Stimulated activated memory B cell treated with anti-CD40 and anti-IgM and Interleukin-4, amounts not matched to agents 10 μg/mL and 1 μg/mL and 100 μg/mL, for 72 hours (primary cell): ENCODE measurements at places on chromosomes 1 and 21.

DNA sequence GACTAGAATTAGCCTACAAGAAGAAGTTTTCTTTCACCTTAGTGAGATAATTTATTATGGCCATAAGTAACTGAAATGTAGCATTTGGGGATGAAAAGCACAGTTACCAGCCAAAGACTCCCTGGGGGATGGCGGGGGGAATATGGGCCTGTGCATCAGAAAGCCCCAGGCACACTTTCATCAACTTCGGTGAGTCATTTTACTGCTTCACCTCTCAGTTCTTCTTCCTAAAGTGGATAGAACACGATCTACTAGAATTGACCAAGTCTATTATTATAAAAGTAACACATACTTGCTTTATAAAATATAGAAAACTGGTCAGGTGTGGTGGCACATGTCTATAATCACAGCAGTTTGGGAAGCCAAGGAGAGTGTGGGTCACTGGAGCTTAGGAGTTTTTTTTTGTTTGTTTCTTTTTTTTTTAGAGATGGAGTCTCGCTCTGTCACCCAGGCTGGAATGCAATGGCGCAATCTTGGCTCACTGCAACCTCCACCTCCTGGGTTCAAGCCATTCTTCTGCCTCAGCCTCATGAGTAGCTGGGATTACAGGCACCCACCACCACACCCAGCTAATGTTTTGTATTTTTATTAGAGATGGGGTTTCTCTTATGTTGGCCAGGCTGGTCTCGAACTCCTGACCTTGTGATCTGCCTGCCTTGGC, 141.8 kb downstream of the ZZZ3 start:
- peak; percentile 82 for ATAC-seq

DNA sequence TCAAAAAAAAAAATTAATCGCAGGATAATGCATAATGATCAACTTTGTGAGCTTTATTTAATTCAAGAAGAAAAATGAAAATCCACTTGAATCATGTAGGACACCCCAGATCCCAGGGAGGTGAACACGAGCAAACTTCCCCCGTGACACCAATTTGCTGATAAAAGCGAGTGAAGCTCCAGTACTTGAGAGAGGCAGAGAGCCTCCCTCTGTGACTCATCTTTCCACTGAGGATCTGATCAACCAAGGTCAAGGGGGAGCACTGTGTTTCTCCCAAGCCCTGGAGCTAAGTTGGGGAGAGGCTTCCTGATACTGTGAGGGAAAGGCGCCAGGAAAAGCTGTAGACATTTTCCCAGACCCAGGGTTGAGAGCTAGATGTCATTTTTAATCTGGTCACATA, 160.9 kb downstream of the SLC44A5 start:
- ATAC-seq = no peak

DNA sequence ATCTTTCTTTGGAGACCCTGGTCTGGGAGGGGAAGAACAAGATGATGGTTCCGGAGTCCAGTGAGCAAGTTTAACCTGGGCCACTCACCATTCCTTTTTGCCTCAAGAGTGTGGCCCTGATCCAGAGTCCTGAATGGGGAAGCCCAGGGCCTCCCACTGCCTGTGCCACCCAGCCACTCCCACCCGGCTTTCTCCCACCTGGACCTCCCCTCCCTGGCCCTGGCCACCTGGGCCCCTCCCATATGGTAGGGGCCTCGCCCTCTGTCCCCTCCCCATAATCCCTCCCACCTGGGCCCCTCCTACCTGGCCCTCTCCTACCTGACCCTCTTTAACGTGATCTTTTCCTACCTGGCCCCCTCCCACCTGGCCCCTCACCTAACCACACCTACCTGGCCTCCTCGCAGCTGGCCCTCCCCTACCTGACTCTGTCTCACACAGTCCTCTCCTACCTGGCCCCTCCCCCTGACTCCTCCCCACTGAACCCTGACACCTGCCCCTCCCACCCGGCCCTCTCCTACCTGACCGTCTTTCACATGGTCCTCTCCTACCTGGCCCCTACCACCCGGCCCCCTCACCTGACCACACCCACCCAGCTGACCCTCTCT, 220.7 kb upstream of the VAMP3 start:
- ATAC-seq = peak; percentile 14

DNA sequence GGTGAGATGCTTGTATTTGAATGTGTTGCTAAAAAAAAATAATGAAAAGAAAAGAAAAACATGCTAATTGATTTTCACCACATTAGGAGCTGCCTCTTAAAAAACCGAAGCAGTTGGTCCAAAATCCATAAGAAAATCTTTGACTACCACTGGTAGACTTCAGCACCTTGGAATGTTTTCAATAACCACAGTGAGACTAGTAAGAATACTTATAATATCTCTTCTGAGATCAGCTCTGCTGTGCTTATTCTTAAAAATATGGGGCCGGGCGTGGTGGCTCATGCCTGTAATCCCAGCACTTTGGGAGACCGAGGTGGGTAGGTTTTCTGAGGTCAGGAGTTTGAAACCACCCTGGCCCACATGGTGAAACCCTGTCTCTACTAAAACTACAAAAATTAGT, 15.1 kb downstream of the NFYC start:
- no peak for ATAC-seq

- ATAC-seq = no peak
These were observed 79.7 kb upstream of the EFHD2 start for GRCh38 chr1:15330028-15330427.

- ATAC-seq = no peak
These were observed 127.8 kb upstream of the FMN2 start for GRCh38 chr1:239963856-239964255.

- ATAC-seq = no peak
These were observed 19.5 kb downstream of the ZMYM4 start for GRCh38 chr1:35287807-35288640.

DNA sequence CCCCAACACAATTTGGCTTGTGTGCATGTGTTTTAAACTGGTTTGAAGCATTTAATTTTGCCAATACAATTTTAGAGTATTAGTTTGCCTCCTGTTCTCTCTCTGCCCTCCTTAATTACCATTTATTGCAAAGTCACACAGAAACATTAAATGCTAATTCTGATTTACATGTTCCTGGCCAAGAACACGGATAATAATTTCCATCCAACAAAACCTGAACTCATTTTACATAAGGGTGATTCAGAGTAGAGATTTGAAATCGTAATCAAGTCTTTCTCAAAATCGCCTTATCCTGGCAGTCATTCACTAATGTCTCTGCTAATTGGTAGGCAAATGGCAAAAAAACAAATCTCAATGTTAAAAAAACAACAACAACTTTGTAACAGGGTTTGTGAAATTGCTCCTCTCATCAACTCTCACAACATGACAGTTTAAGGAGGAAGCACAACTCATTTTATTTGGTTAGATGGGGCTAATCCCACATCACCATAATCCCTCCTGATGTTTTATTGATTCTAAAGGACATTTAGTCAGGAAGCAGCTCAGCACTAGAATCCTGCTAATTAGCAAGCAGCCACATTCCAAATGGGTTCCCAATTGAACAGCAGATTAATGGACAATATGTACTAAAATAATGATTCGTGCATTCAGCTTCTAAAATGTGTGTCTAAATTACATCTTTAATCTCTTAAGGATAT, 55.9 kb downstream of the C1orf87 start:
- no peak for ATAC-seq

- ATAC-seq = no peak
These were observed 81.7 kb upstream of the IPO9 start for GRCh38 chr1:201747261-201747660.

DNA sequence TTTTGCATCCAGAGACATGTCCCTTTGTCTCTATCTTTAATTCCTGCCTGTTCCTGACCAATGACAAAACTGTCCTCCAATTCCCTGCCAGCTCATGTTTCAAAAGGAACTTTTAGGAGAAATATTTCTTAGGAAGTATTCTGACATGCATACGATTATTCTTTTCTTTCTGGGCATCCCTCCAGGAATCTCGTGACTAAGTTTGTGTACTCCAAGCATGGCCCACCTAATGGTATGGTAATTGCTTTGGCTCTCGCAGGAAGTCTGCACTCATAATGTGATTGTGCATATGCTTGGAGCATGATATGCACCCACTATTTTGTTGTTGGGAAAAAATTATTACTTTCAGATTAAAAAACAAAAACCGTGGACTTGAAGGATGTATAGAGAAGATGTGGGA, 256.4 kb downstream of the PRDM2 start:
- no peak for ATAC-seq

DNA sequence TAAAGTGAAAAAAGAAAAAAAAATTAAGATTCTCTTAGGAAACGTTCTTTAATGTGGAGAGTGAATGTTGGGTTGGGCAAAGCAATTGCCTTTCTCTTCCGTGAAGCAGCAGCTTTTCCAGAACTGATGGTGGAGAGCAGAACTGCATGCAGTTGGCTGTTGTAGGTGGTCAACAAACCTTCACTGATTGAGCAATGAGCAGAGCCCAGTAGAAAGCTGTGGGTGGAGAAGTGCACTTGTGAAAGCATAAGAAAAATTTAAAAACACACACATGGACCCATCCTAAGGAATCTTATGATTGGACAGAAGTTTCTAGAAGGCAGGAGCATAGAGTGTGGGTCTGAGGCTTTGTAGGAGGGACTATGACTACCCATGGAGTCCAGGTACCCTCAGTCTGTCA, 4.5 kb downstream of the PRELP start:
- no peak for ATAC-seq

GRCh38 chr1:58398714-58399113, 147.8 kb downstream of the OMA1 start:
- no peak for ATAC-seq

DNA sequence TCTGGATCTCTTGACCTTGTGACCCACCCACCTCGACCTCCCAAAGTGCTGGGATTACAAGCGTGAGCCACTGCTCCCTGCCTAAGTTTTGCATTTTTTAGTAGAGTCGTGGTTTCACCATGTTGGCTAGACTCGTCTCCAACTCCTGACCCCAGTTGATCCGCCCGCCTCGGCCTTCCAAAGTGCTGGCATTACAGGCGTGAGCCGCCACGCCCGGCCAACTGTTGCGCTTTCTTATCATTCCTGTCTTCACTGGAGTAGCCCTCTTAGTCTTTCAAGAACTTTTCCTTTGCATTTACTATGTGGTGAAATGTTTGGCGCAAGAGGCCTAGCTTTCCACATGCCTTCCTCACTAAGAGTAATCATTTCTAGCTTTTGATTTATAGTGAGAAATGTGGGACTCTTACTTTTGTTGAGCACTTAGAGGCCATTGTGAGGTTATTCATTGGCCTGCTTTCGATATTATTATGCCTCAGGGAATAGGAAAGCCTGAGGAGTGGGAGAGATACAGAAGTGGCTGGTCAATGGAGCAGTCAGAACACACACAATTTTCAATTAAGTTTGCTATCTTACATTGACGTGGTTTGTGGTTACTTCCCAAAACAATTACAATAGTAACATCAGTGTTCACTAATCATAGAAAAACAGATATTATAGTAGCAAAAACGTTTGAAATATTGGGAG, 111.0 kb downstream of the ZMYM4 start:
- no peak for ATAC-seq

DNA sequence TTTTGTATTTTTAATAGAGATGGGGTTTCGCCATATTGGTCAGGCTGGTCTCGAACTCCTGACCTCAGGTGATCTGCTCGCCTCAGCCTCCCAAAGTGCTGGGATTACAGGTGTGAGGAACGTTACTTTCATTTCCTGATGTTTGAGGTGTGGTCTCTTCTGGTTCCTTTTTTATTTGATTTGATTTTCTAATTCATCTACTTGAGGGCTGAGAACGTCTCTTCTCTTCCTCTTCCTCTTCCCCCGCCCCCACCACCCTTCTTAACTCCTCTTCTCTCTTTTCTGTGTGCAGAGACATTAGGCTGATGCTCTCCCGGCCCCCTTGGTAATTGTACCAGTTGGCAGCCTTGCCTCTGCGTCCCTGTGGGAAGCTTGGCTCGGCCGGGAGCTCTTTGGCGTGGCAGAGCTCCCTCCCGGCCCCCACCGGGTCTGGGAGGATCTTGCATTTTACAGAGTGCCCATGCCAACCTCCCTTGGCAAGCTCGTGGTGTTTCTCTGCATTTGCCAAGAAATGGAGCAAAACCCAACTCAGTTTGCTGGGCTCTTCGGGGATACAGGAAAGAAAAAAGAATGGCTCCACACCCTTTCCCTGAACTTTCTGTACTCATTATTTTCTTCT, 19.9 kb downstream of the CRYAA start:
- ATAC-seq = no peak

GRCh38 chr1:59092126-59092525, 204.8 kb upstream of the FGGY start:
- ATAC-seq = no peak

DNA sequence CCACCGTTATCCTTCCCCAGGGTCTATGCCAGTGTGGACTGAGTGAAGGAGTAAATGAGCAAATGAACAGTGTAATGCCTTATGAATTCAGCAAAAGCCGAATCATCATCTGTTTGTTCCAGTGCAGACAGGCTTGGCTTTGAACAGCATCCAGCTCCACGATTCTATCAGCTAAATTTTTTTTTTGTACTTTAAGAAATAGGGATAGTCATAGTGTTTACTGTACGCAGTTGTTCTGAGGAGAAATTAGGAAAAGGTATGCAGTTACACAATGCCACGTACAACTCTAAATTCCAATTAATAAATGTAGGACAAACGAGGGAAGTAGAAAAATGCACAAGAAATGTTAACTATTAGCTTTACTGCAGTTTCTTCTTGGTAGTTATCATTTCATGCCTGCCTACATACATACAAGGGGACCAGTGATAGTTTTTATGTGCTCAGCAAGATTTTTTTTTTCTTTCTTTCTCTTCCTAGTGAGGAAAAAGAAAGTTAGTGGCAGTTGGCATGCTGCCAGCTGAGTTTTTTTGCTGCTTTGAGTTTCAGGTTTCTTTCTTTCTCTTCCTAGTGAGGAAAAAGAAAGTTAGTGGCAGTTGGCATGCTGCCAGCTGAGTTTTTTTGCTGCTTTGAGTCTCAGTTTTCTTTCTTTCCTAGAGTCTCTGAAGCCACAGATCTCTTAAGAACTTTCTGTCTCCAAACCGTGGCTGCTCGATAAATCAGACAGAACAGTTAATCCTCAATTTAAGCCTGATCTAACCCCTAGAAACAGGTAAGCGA, at the start of gene IFI44L:
TSS of gene IFI44L (plus strand) at position 646 of the 777 bp plus-strand sequence. CDS start 7,468 bp downstream, outside the sequence.
- no peak for ATAC-seq

DNA sequence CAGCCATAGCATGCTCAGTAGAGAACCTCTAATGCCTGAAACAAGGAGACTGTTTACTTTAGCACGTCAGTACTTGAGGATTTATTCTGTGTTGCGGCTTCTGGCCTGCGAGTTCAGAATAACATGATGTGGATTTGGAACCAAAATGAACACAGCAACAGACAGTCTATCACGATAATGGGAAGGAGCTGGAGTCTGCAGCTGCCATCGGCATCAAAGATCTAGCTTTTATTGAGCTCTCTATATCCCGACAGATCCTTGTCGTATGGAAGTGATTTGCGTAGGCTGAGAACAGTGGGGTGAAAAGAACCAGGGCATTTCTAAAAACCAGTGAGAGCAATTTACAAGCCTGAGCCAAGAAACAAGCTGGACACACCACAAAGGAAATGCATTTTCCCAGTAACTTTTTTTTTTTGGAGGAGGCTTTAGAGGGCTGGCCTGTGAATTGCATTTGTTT, 294.2 kb downstream of the KIF26B start:
- no peak for ATAC-seq

- ATAC-seq = no peak
These were observed 18.0 kb downstream of the FRRS1 start for GRCh38 chr1:99748419-99748818.

GRCh38 chr1:1206966-1207531, 657 bp upstream of the TNFRSF18 start:
- ATAC-seq = peak; percentile 0

GRCh38 chr1:232183802-232184201, 446.1 kb downstream of the SIPA1L2 start:
- ATAC-seq = no peak
